ENCODE measurements at places on chromosomes 7 and 10.

DNA sequence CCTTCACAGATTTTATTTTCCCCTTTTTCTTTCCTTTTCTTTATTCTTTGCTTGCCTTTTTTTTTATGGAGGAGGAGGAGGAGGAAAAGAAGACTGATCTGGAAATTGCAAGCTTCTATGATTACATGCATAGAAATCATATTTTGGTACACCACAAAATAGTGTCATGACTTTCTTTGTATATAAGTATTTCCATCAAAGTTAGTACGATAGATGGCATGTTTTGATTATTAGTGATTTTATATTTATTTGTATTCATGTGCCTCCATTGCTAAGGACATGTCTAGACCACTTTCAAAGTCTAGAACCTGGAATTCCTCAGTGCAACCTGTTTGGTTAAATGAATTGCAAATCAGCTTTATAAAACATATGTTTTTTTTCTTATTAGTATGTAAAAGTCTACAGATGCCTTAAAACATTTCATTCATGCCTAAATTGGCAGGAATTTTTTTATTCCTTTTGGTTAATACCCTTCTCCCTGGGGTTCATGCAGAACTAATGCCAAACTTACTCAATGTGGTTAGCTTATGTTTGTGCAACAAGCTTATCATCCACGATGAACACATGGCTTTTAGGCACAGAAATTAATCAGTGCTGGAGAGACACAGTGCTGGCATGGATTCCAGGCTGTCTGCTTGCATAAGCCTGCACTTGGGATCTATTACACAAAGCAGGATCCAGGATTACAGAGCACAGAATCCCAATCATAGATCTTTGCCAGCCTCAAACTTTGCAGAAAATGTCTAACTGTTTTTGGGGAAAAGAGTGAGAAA, 213.1 kb downstream of the CHRM2 start:
- DNase-seq = no peak

DNA sequence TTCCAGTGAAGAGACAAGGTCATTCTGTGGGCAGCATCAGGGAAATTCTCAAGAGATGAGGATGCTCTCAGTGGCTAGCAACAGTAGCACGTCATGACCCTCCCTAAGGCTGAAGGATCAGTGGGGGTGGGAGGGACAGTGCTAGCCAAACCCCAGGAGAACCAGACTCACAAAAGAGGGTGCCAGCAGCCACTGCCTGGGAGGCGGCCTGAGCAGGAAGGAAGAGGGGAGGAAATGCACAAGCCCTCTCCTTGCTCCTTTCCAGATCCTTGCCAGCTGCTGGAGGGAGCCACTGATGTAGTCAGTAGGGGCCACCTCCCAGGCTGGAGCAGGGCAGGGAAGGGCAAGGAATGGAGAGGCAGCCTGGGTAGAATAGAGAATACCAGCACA, 302.7 kb downstream of the RPS24 start:
- DNase-seq = no peak

DNA sequence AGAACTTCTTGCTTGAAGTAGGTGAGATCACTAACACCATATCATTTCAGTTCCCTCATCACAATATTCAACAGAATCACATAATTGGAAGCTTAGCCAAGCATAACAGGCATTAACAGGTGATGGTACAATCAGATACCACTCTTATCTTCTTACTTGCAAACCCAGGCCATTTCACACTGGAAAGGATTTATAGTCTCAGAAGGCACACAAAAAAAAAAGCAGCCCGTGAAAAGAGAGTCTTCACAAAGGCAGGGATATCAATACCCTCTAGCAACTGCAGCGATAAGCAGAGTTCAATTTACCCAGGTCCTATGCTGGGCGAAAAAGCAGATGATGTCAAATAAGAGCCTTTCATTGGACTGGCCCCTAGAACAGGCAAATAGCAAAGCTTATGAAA, 1082.4 kb downstream of the XPNPEP1 start:
- no peak for DNase-seq

DNA sequence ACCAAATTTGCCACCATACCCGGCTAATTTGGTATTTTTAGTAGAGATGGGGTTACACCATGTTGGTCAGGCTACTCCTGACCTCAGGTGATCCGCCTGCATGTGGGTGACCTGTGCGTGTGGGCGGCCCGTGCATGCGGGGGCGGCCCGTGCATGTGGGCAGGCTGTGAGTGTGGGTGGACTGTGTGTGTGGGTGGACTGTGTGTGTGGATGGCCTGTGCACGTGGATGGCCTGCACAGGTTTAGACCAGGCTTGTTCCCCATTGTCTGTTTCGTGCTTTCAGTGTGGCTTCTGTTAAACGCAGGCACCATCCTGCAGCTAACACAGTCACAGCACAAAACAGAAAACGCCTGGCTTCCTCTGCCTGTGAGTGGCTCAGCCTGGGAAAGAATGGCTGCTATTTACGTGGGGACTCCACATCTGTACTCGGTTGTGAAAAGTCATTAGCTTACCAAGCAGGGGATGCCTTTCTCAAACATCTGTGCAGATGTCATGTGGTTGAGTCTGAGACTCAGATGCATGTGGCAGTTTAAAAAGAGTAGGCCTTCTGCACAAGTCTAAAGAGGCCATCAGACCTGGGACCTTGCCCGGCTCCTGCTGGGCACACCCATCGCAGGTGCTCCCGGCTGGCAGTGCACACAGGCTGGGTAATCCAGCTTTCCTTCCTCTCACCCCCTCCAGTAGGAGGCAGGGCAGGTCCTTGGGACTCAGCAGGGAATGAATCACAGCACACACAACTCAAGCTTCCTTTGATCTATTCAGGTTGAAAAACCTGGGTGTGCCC, 91.6 kb downstream of the COBL start:
- no peak for DNase-seq

DNA sequence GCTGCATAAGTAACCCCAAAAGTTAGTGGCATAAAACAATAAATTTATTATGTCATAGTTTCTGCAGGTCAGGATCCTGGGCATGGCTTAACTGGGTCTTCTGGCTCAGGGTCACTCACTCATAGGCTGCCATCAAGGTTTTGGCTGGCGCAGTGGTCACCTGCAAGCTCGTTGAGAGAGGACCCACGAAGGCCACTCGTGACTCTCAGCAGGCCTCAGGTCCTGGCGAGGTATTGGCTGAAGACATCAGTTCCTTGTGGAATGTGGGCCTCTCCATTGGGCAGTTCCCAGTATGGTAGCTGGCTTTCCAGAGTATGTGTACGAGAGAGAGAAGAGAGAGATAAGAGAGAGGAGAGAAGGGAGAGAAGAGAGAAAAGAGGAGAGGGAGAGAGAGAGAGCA, 138.3 kb upstream of the KLF14 start:
- DNase-seq = no peak

GRCh38 chr10:56316603-56317002, 44.5 kb downstream of the ZWINT start:
- no peak for DNase-seq

GRCh38 chr10:11225935-11226334, 208.3 kb downstream of the CELF2 start:
- DNase-seq = peak; percentile 46

DNA sequence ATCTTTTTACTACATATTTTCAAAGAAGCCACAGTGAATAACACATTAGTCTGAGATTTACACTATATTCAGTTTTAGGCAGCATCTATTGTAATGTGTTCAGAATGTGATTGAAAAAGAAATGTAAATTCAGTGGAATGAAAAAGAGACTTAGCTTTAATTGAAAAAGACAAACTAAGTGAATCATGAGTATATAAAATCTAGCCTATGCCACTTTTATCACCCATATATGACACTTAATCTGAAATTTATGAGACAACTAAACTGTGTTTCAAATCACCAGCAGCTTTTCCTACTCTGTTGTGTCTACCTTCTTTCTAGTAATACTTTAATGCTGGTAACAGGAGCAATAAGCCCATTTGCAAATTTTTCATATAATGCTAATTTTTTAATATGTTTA, 4.7 kb downstream of the SKAP2 start:
- no peak for DNase-seq

DNA sequence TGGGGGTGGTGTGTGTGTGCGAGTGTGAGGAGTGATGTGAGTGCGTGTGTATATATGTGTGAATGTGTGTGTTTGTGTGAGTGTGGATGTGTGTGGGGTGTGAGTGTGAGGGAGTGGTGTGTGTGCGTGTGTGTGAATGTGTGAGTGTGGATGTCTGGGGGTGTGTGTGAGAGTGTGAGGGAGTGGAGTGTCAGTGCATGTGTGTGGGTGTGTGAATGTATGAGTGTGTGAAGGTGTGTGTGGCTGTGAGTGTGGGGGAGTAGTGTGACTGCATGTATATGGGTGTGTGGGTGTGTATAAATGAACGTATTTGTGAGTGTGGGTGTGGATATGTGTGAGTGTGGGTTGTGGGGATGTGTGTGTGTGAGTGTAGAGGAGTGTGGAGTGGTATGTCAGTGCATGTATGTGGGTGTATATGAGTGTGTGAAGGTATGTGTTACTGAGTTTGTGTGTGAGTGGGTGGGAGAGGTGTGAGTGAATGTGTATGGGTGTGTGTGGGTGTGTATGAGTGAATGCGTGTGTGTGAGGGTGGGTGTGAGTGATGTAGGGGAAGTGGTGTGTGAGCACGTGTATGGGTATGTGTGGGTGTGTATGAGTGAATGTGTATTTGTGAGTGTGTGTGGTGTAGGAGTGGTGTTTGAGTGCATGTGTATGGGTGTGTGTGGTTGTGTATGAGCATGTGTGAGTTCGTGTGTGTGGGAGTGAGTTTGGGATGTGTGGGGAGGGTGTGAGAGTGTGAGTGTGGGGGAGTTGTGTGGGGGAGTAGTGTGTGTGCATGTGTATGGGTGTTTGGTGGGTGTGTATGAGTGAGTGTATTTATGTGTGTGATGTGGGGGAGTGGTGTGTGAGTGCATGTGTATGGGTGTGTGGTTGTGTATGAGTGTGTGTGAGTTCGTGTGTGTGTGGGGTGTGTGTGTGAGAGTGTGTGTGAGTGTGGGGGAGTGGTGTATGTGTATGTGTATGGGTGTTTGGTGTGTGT, 28.5 kb upstream of the NUB1 start:
- no peak for DNase-seq

GRCh38 chr7:29871787-29872398, 65.6 kb downstream of the WIPF3 start:
- no peak for DNase-seq

DNA sequence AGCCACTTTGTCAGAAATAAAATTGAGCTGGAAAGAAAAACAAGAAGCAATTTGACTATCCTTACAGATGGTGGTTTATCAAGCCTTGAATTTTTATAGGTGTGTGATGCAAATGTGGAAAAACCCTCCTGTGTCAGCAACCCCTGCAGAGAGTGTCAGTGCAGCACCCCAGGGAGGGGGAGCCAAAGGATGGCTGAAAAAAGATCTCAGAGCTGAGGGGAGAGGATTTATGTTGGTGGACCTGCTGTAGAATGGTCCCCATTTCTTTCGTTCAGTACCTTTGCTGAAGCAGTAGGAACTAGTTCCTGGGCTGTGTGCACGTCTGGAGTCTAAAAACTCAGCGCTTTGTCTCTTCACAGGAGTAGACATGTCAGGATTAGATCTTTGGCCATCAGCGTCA, 239.0 kb downstream of the PHTF2 start:
- no peak for DNase-seq

DNA sequence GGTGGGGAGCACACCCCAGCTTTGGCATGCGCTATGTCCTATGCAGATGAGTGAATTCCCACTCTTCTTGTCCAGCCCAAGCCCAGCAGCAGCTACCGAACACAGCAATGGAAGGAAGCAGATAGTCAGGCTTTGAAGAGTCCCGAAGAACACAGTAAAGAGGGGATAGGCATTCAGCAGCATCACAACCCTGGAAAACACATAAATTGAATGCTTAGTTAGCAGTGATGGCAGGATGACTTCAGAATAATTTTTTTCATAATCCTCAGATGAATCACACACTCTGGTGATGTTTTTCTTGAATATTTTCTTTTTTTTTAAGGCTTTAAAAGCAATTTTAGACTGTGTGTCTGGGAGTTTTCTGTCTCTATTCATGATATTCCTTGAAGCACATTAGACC, 95.8 kb downstream of the CFAP58 start:
- no peak for DNase-seq

- DNase-seq = no peak
These were observed 34.1 kb upstream of the RTKN2 start for GRCh38 chr10:62302760-62303159.

DNA sequence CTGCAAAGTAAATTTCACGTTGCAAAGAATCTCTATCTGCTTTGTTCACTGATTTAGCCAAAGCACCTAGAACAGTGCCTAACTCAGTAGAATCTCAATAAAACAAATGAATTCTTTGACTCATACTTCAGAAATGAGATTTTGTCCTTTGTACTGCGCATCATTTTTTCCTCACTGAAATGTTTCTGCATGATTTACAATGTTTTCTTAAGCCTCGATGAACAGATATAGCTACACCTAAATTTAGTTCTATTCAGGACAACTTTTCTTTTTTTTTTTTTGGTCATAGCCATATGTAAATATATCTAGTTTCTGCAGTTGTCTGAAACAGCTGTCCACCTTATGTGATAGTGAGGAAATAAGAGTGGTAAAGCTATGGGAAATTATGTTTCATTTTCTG, 15.3 kb downstream of the GNAT3 start:
- DNase-seq = no peak

GRCh38 chr7:34124765-34125164, 219.4 kb downstream of the BMPER start:
- DNase-seq = no peak

DNA sequence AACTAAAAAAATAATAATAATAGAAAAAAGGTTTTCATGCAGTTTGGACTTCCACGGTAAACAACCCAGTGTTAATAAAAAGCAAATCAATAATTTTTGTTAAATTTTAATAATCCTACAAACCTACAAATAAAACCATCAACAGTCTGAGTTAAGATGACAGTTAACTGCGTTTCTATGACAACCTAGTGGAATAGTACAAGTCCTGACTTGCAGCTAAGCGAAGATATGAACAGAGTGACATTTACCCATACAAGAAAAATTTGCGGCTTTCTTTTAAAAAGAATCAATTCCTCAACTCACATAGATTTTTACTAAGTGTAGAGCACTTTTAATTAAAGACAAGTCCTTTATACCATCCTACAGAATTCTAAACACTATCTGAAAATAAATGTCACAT, 35.6 kb downstream of the VPS41 start:
- no peak for DNase-seq

DNA sequence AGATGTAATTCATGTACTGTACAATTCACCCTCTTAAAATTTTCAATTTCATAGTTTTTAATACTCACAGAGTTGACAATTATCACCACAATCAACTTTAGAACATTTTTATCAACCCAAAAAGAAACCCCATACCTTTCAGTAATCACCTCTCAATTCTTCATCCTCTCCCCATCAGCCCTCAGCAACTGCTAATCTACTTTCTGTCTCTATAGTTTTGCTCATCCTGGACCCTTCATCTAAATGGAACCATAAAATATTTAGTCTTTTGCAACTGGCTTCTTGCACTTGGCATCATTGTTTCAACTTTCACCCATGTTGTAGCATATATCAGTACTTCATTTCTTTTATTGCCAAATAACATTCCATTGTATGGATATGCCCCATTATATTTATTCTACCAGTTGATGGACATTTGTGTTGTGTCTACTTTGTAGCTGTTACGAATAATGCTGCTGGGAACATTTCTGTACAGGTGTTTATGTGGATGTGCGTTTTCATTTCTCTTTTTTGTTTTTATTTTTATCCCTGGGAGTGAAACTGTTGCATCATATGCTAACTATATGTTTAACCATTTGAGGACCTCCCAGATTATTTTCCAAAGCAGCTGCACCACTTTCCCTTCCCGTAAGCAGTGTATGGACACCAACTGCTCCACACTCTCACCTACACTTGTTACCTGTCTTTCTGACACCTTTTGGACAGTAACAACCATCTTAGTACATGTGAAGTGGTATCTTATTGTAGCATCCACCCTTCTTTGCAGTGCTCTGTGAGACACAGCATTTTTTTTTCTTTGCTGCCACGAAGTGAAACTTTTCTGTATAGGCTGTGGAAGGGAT, 65.4 kb upstream of the APBB1IP start:
- no peak for DNase-seq

All from effector CD4-positive, alpha-beta T cell (primary cell).